ENCODE measurements at places on chromosomes 7 and 10. TPM values are rescaled to one million over a fixed set of nuclear protein-coding genes. Genes with fewer than 3 reads are reported as not detected.

Gene VAX1
- total RNA-seq, result not detected

Gene WASHC2C
- total RNA-seq, result 24.8 TPM

Gene NPC1L1
- total RNA-seq, result 0.16 TPM

Gene OGDHL
- total RNA-seq, result 35.1 TPM

Gene TLX1
- 2.3 TPM for total RNA-seq
